ENCODE measurements at places on chromosomes 3 and 15.

GRCh38 chr15:57684491-57685151 lies 21.9 kb upstream of the POLR2M start:
- DNase-seq, result no peak

- DNase-seq, result peak; percentile 88
Measured at GRCh38 chr15:65323071-65323511, 18.6 kb downstream of the RNU5B-1 start.

DNA sequence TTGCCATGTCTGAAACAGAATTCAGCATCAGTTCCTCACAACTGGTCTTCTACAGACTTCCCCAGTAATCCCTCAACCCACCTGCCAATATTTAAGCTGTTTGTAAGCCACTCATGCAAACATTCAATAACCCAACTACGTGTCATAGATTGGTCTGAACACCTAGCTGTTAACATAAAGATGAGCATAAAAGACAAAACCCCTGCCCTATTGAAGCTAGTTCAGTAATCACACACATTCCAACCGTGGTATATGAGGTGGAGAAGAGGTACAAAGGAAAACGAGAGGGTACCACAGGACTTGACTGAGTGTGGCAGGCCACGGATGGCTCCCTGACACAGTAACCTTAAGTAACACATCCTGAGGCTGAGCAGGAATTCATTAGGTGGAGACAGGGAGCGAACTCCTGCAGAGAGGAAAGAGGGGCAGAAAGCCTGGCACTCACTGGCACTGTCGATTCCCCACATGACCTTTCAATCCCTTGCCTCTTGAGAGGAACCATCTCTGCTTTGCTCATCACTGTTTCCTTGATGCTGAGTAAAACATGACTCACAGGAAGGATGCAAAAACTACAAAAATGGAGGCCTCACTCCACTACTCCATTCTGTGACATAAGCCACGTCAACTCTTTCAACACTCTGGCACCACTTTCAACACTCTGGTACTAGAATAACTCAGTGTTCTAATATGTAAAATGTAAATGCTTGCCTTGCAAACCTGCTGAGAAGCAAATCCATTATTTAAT lies 31.3 kb downstream of the RPN1 start:
- no peak for DNase-seq

- DNase-seq, result no peak
Measured at GRCh38 chr3:99777210-99777549, 40.5 kb upstream of the CMSS1 start.

- DNase-seq, result no peak
Measured at GRCh38 chr3:41200669-41201021, 1.3 kb downstream of the CTNNB1 start.

GRCh38 chr3:159950156-159950898 lies 38.3 kb upstream of the IL12A start:
- DNase-seq, result no peak

GRCh38 chr15:23690450-23690852 lies 3.3 kb upstream of the NDN start:
- DNase-seq, result no peak

DNA sequence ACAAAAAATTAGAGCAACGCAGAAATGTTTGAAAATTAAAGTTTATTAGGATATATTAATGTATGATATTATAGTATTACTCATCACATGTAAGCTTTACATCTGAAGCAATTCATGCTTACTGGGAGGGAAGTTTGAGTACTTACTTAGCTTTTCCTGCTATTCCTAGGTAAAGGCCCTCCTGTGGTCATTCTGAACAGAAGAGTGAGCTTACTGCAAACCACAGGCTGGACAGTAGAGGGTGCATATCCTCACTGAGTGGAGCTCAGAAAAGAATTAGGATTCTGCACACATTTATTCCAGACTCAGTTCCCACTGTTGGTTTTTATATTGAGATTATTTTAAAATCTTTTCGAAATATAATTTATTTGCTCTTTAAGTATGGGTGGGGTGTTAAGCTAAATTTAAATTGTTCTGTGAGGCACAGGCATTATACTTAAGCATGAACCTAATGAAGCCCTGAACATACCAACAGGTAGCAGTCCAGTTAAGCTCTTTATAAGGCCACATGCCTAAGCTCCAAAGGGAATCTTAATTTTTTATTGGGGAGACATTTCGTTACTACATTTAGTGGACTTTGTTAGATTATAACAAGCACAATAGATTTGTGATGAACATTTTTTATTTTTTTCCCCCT lies 10.2 kb downstream of the MRPS22 start:
- DNase-seq, result peak; percentile 66

DNA sequence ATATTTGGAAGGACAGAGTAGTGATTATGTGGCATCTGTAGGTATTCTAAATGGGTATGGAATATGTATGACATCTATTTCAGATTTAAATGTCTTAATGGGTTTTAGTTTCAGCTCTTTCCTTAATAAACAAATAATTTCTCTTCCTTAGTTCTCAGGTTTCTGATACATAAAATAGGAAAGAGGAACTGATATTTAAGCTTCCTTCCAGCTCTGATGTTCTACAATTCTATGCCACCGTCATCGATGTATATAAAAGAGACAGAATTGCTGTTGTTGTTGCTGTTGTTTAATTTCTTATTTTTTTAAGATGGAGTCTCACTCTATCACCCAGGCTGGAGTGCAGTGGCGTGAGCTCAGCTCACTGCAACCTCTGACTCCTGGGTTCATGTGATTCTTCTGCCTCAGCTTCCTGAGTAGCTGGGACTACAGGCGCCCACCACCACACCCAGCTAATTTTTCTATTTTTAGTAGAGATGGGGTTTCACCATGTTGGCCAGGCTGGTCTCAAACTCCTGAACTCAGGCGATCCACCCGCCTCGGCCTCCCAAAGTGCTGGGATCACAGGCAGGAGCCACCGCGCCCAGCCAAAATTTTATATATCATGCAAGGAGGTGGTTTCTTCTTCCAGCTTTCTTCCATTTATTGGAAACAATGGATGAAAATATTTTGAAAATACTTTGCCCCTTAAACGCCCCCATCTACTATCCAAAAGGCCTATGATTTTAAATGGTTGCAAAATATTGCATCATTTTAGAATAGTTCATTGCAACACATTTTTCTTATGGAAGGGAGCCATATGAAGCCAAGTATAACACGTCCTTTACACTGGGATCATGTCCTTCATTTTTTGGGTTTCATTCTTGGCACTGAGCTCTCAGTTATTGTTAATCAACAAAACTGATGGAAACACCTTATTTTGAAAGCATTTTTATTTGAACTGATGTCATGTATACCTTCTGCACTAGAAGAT lies 13.9 kb upstream of the C15orf61 start:
- no peak for DNase-seq

GRCh38 chr3:56207922-56208321 lies 260.3 kb downstream of the ERC2 start:
- DNase-seq, result no peak

DNA sequence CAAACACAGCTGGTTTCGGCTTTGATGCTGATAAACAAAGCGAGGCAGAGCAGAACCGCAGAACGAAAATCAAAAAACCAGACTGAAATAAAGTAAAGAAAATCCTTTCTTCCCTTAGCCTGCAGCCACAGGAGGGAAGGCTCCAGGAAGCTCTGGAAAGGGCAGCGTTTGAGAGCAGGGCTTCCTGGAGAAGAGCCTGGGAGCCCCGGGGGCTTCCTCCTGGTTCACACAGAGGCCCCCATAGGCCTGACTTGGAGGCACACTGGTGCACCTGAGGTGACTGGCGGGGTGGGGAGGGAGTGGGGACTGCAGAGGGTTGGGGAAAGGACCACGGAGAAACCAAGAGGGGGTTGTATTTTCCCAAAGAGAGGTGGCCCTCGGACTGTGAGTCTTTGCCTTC lies 98.8 kb upstream of the WNT5A start:
- no peak for DNase-seq

DNA sequence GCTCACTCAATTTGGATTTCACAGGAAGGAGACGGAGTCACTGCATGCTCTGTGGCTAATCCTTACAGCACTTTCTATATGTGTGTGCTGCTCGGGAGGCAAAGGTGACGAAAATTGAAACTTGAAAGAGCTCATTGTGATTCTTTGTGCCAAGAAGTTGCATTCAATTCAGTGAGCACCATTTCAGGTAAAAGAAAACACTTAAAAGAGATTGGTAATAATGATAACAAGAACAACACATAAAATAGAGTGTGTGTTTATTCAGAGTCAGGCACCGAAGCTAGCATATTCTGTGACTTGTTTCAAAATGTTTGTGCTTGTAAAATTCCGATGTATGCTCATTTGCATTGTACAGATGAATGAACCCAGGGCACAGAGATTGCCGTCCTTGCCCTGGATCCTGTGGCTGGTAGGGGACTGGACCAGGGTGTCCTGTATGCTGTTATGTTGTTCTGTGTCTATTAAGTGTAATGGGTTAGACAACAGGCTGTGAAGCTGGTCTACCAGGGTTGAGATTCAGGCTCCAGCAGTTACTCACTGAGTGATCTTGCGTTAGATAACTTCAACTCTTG lies 193.3 kb upstream of the PROK2 start:
- no peak for DNase-seq

GRCh38 chr3:178352326-178353005 lies 183.8 kb upstream of the KCNMB2 start:
- DNase-seq, result peak; percentile 13

DNA sequence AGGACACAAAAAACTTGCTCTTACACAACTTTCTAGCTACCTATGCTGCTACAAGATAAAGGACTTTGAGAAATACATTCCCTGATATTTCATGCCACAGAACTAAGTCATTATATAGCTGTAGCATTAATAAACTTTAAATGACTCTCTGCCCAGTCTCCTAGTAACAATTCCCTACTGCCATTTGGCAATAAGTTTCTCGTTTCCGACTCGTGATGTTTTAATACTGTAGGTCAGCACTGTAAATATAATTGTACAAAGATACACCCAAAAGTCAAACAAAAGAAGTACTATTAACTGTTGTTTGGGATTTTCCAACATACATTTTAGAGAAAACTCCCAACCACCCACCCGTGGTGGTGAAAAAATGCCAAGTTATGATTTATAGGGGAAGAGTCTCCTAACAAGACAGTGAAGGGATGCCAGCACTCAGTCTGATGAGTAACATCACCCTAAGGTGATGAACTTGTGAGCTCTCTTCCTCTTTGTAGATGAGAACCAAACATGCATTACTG lies 132.2 kb downstream of the DUT start:
- no peak for DNase-seq

DNA sequence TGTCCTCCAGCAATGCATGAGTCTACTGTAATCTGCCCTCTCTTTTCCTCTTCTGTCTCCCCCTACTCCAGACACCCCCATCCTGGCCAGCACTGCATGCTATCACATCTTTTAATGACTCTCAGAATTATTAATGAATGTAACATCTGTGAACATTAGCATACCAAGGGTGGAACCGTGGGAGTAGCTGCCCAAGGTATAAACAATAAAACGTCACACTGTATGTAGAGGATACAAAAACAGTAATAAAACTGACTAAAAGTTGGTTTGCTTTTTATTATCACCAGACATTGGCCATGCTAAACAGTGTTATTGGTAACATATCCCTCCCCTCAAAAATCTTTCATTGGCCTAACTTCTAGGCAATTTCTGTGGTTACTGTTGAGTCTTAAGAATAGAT lies 24.7 kb downstream of the NUDT16 start:
- no peak for DNase-seq

- DNase-seq, result no peak
Measured at GRCh38 chr15:85423256-85423655, 42.9 kb downstream of the AKAP13 start.

DNA sequence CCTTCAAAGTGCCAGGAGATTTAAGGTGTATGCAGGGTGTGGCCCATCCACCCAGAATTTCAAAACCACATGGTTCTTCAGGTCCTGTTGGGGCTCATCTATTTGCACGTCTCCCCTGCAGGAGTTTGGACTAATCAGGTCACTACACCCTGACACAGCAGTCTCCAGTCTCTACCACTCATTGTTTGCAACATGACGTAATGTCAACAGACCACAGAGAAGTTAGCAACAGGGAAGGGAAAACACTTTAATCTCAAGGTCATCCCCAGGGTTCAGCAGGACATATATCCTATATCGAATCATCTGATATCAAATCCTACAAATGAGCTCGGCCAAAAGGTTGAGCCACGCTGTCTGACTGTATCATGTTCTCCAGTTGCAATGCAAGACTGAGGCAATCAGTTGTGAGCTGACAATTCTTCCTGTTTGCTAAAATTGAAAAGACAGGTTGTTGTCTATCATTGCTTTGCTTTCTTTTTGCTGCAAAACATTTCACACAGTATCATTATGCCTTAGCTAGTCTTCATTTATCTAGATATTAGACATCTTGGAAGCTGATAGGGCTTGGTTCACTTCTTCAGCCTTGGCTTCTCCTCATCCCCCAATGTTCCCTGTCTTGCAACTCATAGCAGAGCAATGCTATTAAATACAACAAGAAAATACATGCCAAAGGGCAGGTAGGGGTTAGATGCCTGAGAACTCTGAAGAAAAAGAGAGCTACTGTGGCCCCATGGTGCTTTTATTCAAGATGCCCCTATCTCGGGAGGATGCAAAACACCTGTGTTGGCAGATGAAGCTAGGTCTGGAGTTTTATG lies 13.4 kb upstream of the LEKR1 start:
- DNase-seq, result peak; percentile 27

- DNase-seq, result no peak
Measured at GRCh38 chr3:151402349-151402748, 17.8 kb upstream of the P2RY12 start.

DNA sequence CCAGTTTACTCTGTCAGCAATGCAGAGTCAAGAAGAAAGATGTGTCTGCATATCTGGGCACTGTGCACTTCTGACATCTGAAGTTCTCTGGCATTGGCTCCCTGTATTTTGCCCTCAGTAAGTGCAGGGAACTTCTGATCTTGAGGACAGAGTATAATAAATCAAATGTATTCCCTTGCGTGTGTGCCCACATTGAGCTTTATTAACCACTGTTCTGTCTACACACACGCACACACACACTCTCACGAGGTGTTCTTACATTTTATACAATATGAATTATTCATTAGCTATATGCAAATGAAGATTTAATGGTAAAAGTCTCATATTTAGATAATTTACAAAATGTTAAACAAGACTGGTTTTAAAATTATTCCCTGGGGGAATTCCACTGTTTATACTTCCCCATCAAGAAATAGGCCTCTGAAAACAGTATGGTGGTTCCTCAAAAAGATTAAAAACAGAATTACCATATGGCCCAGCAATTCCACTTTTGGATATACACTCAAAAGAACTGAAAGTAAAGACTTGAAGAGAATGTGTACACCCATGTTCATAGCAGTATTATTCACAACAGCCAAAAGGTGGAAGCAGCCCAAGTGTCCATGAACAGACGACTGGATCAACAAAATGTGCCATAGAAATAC lies 24.6 kb upstream of the ANPEP start:
- DNase-seq, result no peak
